Esophagus squamous epithelium (tissue), 5 donors: ENCODE measurements at places on chromosomes 12 and 14.

- DNase-seq = no peak
Observed at GRCh38 chr12:46219877-46220655, 48.8 kb downstream of the SLC38A1 start.

DNA sequence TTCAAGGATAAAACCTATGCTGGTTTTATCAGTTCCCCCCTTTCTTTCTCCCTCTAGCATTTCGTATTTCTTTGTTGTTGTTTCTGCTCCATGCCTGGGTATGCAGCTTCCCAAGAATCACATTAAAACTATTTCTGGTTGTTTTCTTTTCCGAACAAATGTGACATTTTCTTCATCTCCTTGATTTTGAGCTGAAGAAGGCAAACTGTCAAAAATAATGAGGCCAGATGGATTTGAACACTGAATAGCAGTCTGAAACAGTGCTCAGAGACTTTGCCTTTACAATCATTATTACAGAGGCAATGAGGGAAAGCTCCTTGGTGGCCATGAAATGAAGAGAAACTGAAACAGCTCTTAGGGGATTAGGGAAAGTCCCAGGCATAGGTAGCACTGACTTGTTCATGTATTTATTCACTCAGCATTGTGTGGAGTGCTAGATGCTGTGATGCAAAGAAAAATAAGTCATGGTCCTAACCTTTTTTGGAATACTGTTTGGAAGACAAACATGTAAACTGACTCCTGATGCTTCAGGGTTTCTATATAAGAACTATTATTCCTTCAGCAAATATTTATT lies 319.5 kb downstream of the FUT8 start:
- DNase-seq = no peak

DNA sequence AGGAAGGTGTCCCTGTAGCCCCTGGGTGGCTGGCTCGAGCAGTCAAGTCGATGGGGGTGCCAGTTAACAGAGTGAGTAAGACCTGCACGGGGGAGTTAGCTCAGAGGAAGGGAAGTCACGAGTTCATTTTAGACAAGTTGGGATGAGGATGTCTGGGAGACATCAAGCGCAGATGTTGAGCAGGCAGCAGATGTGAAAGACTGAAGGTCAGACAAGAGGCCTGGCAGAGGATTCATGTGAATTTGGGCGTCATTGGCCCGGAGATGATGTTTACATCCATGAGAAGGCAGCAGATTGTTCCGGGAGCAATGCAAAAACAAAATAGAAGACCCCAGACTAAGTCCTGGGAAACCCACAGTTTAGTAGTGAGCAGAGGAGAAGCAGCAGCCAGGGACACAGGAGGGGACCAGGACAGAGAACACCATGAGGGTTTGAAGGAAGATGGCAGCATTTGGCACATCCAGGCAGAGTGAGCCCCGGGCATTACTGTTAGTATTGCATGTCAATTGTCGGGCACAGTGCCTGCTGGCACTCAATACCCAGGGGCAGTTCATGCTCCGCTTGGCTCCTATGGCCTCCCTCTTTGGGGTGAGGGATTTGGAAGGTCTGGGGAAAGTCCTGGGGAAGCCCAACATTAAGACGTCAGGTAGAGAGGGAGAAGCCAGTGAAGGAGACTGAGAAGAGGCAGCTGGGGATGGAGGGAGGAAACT lies 15.1 kb downstream of the LTBP2 start:
- no peak for DNase-seq

DNA sequence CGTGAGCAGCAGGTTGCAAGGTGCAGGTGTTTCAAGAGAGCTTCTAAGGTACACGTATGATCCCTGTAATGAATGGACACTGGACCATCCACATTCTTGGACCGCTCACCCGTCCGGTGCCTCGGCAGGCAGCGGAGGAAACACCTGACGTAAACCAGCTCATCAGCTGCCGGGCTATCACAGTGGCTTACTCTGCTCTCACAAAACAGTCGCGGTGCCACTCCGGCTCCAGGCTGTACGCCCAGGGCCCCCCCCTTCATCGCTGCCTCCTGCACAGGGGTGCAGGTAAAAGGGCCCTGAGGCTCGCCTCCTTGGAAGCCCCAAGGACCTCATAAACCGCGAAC lies 436 bp downstream of the VPS33A start:
- no peak for DNase-seq

DNA sequence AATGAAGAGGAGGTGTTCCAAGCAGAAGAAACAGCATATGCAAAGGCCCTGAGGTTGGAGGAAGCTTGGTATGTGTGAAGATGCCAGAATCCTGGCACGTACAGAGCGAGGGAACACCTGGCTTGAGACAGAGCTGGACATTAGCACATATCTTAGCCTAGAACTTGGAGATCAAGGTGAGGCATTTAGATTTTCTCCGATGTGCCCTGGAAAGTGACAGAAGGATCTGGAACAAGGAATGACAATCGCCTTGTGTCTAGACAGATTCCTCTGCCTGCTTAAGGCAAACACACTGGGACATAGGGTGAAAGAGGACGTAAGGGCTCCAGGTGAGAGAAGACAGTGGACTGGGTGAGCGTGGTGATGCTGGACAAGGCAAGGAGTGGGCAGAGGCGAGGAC lies 32.2 kb upstream of the NOS1 start:
- no peak for DNase-seq

DNA sequence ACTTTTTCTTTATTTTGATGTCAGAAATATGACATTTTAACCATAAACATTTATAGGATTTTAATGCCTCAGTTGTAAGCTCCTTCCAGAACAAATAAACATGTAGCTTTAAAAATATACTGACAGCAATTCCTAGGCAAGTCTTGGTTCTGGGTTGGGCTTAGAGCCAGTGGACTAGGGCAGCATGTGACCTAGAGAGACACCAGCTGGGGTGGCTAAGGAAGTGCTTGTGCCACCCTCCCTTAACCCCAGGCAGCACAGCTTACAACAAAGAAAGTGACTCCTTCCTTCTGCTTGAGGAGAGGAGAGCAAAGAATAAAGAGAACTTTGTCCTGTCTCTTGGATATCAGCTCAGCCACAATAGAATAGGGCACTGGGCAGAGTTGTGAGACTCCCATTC lies 61.6 kb upstream of the KTN1 start:
- no peak for DNase-seq

DNA sequence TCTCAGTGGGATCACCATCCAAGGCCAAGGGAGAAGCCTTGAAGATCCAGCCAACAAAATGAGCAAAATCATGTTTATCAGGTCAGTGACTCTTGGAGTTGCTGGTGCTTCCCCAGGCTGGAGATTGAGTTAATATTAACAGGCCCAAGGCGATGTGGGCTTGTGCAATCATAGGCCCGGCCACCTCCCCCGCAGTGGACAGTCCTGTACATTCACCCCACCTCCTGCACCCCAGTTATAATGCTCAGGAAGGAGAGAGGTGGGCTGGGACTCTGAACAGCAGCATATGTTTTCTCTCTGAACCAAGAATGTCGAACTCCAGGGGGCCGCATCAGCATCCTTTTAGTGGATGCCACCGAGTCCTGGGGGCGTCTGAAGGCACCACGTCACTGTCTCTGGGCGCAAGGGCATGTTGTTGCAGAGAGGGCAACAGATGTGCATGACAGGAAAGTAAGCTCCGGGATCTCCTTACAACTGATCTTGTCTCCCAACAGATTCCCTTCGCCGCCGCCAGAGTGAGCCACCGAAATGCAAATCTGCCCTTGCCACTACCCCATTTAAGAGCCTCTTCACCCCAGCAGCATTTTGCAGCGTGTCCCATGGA lies 32.2 kb upstream of the SERPINA6 start:
- DNase-seq = no peak

- DNase-seq = no peak
Observed at GRCh38 chr12:65643171-65643570, 181.1 kb upstream of the HMGA2 start.

DNA sequence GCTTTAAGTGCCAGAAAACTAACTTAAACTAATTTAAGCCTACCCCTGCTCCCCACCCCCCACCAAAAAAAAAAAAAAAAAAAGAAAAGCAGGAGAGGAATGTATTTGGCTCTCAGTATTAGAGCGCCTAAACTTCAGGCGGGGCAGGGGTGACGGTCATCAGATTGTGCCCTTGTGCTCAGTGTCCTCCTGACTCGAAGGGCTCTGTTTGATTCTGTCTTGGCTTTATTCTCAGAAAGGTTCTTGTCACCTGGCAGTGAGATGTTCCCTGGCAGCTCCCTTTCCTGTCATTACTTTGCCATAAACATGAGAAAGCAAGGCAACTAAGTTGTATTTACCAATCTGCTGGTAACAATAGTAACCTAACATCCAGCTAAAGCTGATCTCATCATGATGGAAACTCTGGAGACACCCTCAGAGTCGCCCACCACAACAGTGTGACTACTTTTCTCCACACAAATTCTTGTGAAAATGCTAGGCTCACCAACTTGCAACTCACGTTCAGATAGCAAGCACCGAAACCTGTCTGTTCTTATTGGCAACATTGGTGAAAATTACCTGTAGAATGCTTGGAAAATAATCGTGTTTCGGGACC lies 39.0 kb upstream of the WNK1 start:
- DNase-seq = no peak

DNA sequence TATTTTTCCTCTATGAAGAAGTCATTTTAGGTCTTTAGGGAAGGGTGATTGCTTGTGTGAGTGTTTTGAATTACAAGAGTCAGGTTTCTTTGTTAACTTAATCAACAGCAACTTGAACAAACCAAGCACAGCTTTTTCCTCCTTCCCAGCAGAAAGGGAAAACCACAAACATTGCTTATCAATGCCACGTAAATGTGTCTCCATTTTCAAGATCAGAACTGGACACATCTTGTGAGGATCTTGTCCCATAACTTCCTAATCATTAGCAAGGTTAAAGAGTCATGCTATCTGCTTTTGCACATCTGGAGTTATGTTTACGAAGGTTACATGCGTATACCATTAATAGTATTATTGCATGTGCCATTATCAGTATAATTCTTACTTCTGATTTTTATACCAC lies 248.0 kb upstream of the FLRT2 start:
- DNase-seq = no peak

DNA sequence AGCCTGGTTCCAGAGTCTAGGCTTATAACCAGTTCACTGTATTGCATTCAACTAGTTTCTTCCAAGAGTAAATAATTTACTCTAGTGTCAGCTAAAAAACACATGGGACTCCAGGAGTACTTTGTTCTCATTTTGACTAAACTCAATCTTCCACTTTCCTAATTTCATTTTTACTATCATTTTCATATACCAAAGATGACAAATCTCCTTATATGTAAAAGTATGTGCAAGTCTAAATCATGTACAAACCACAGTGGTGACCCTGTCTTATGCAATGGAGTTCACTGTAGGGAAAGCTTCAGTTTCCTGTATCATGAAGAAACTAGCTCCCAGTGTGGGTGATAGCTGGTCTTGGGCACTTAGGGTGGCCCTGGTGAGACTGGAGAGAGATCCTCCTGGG lies 151.6 kb downstream of the HELB start:
- no peak for DNase-seq

DNA sequence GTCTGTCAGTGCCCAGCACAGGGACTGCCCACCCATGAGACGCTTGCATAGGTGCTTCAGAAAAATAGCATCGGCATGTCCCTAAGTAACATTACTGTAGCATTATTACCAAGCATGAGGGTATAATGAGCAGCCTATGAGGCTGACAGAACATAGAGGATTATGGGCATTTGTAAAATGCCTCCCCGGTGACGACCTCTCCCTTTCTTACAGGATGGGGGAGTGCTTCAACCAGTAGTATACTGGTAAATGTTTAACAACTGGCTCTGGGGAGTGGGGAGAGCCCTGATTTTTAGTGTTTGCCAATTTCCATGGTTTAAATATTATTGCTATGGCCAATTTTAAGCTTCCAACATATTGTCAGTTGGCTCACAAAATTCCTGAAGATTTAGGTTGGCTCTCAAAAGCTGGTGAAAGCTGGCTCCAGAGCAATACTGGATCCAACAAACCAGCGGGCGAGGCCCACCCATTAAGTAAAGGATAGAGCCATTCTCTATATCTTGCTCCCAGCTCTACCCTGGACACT lies 104.5 kb downstream of the ETNK1 start:
- DNase-seq = no peak

GRCh38 chr14:21991130-21991529 lies 317.5 kb upstream of the OR4E1 start:
- DNase-seq = no peak

- no peak for DNase-seq
Observed at GRCh38 chr12:91819132-91819447, 326.6 kb downstream of the BTG1 start.
